ENCODE measurements at places on chromosomes 16 and 17.
A peak's percentile ranks its signal among the peaks of the same experiment; 100 is the strongest.

GRCh38 chr16:19879241-19879792 lies 5.3 kb downstream of the GPRC5B start:
- DNase-seq = no peak

- no peak for DNase-seq
Measured at GRCh38 chr17:47427985-47428384, 102.9 kb upstream of the NPEPPS start.

- no peak for DNase-seq
Measured at GRCh38 chr17:1431631-1432104, 24.4 kb downstream of the CRK start.

- DNase-seq = peak; percentile 87
Measured at GRCh38 chr16:56729735-56730662, at the start of gene NUP93. Gene NUP93 (plus strand): TSS chr16:56730129. CDS start chr16:56748248, 18,119 bp downstream.

- no peak for DNase-seq
Measured at GRCh38 chr17:72219824-72220493, 99.1 kb downstream of the SOX9 start.

DNA sequence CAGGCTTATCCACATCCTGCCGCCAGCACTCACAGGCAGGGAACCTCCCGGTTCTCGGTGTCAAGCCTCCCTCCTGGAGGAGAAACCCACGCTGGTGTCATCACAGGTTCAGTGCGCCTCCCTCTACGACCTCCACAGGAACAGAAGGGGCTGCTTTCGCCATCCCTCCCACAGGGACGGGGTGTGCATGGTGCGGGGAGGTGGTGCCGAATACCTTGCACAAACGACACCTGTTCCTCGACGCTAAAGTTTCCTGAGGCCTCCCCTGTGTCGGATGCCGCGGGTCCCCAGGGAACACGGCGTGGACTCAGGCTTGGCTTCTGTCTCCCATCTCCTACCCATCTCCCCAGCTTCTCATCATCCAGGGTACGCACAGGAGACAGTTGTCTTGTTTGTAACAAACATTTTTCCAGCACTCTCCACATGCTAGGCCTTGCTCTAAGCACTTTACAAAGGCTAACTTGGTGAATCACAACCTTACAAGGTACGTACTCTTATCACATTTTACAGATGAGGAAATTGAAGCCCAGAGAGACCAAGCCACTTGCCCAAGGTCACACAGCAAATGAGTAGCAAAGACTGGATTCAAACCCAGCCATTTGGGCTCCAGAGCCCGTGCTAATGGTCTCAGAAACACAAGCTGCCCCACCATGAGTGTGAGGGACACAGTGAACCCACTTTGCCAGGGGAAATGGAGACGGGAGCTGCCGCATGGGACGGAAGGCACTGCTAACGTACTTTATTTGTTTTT lies 271.6 kb downstream of the C16orf95 start:
- no peak for DNase-seq

DNA sequence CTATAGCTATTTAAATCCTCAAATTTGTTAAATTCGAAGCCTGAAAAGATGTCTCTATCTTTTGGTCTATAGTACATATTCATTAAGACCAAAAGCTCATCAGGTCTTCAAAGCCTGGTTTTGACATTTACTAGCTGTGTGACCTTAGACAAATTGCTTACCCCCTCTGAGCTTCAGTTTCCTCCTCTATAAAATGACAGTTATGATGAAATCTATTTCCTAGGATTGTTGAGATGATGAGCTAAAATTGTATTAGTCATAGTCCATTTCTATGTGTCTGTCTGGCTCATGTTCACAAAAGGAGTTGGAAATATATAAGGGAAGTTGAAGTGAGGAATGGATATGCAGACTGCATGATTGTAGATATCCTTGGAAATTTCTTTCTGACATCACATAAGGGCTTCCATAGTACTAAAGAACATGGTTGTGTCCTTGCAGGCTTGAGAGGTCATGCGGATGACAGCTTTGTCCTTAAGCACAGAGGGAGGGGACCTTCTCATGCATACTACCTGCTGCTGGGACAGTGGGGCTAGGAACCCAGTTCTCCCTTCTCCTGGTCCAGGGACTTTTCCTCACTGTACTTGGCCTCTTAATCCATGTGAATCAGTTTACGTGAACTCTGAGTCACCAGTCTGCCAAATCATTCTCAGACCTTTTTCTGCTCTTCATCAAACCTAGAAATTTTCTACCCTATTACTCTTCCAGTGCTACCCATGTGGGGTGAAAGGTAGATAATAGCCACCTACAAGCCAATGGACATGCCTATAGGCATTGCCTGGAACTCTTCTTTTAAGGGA lies 487.5 kb upstream of the SALL1 start:
- DNase-seq = no peak

GRCh38 chr17:1533661-1534325 lies 17.4 kb upstream of the INPP5K start:
- no peak for DNase-seq

DNA sequence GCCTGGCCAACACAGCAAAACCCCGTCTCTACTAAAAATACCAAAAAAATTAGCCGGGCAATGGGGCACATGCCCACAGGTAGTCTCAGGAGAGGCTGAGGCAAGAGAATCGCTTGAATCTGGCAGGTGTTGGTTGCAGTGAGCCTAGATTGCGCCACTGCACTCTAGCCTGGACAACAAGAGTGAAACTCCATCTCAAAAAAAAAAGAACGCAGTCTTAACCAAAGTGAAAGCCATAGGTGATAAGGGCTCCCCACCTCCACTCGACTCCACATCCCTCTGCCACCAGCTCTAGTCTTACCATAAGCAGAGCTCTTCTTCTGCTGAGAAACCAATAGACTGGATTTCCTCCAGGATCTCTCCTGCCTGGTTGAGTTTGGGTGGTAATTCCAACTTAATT lies 266.0 kb downstream of the PHKB start:
- no peak for DNase-seq

- no peak for DNase-seq
Measured at GRCh38 chr16:86768228-86768791, 190.0 kb downstream of the FOXL1 start.

GRCh38 chr17:45940826-45941225 lies 46.5 kb downstream of the MAPT start:
- DNase-seq = no peak

DNA sequence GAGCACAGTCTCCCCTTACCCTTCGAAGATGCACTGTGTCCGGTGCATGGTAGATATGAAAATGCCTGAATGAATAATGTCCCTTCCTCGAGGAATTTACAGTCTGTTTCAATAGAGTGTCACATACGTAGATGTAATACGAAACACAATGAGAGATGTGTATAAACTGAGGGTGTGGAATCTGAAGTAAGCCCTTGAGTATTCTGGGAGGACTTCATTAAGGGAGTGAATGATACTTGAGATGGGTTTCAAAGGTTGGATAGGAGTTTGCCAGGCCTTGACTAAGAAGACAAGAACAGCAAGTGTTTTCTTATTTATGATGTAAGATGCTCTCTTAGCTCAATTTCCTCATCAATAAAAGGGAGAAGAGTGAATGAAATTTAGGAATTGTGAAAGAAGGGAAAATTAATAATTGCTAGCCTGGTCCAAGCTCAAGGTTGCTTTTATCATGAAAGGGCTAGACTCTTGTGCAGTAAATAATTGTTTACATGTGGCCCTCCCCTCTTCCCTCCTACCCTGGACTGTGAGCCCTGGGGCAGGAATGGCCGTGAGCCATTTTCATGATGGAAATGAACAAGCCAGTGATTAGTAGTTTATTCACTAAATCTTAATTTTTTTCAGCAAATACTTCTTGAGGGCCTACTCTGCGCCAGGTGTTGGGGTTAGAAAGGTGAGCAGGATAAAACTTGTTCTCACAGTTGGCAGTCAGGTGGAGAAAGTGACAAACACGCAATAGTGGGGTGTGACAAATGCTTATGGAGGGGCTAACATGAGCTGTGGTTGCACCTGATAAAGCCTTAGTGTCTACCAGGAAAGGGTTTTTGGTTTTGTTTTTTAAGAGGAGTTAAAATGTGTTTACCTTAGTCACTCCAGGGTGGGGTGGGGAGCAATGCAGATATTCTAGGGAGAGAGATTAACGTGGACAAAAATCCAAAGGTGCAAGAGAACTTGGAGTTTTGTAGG lies 1.6 kb downstream of the KIF22 start:
- DNase-seq = no peak

DNA sequence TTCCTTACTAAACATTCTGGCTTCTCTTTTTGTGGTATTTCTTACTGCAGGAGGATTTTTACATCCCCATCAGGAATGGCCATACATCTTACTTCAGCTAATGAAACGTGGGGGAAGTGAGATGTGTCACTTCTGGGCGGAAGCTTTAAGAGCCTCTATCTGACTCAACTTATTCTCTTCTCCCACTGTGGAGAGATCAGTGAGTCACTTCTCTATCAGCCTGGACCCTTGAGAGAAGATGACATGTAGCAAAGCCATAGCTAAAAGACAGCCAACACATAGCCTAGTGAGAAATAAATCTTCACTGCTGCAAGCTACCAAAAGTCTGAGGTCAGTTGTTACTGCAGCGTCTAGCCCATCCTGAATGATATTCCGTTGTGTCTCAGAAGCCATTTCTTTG lies 1066.7 kb upstream of the RBFOX1 start:
- no peak for DNase-seq

DNA sequence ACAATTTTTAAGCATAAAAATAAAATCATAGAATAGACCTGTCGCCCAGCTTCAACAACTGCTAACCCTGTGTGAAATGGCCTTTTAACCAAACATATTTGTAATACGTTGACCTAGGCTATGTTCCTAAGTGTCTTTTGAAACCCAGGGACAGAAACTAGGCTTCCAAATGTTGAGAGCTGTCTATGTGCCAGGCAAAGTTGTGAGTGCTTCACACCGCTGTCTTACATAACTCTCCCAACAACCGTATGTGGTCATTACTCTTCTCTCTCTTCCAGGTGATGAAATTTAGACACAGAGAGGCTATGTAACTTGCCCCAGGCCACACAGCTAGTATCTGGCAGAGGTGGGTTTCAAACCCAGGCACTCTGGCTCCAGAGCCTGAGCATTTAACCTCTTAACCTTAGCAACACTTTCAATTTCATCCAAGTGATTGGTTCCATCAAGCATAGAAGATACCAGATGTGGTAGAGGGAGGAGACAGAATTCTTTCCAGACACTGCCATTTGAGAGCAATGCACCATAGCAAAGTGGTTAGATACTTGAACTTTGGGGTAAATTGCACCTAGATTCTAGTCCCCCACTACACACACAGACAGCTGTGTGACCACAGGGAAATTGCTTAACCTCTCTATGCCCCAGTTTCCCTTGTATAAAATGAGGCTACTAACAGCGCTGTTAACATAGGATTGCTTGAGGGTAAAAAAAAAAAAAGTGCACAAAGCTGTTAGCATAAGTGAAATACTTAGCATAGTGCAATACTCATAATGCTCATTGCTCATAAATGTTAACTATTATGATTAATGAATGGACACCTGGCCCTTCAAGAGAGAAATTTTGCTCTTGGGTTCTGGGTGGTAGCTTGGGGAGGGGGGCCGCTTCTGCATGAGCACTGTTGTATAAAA lies 160.6 kb downstream of the IRX3 start:
- DNase-seq = no peak

DNA sequence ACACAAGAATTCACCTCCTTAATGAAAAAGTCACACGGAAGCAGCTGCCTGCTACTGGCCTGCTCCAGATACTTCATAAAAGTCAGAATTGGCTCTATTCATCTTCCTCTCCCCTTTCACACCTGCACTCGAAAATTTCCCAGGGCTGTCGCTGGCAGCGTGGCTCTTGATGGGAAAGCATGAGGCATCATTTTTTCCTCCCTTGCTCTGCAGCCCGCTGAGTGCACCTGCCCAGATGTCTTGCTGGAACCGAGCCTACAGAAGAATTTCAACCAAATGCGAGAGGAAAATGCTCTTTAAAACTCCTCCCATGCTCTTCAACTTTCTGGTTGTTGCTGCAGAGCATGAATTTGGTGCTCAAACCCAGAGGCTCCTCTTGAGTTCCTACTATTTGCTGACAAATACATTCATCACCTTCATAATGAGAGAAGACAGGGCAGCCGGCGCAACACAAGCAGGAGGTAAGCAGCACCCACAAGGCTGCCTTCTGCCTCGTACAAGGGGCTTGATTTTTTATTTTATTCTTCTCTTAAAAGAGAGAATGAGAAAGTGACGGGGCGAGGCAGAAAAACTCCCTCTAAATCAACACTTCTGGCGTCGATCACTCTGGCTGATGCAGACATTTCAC lies 146.8 kb downstream of the ZFHX3 start:
- DNase-seq = no peak

GRCh38 chr17:36726199-36726598 lies 124.8 kb downstream of the MRM1 start:
- DNase-seq = no peak

DNA sequence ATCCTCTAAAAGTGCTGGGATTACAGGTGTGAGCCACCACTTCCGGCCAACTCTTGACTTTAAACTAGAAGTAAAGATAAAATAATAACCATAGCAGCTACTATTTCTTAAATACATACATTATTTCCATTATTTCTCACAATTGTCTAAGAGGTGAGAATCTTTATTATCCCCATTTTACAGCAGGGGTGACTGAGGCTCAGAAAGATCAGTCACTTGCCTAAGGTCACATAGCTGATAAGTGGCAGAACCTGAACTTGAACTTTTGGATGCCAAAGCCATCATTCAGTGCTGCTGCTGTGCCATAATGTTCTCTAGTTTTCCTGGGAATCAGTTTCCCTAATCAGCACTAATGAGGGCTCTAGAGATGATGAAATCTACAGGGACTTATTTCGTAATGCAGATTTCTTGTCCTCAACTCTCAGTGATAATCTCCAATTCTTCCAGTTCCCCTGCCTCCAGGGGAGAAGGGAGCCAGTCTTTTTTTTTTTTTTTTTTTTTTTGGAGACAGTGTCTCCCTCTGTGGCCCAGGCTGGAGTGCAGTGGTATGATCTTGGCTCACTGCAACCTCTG lies 25.2 kb upstream of the GPRC5B start:
- no peak for DNase-seq

DNA sequence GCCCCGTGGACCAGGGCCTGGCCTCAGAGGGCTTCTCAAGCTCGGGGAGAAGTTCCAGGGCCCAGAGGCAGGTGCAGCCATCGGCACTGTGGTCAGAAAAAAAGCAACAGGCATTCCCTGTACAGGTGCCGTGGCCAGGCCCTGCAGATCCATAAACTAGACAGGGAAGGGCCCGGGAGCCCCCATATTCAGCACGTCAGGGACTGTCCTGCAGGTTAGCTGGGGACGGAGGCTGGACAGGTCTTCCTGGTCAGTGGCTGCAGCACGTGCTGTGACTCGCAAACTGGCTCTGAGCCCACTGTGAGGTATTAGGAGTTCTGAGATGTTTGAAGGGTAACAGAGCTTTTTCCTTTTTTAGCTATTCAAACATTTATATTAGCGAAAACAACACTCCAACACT lies 15.0 kb upstream of the C16orf95 start:
- DNase-seq = no peak
